ENCODE measurements at places on chromosomes 2 and 18.

DNA sequence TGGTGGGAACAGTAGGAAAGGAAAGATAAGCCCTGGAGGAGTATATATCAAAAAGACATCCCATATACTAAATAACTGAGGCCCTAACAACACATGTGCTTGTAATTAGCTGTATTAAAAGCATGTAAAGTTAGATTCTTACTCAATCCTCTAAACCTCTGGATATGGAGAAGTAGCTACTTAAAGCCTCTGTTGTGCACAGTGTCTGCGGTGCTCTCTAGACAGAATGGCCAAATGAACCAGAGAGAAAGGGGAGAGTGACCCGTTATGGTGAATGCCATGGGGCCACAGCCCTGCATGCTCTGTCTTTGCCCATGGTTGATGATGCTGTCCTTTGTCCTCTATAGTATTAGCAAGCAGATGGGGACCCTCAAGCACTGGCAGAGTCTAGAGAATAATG is 104.4 kb upstream of the SLC8A1 start:
- no peak for DNase-seq

DNA sequence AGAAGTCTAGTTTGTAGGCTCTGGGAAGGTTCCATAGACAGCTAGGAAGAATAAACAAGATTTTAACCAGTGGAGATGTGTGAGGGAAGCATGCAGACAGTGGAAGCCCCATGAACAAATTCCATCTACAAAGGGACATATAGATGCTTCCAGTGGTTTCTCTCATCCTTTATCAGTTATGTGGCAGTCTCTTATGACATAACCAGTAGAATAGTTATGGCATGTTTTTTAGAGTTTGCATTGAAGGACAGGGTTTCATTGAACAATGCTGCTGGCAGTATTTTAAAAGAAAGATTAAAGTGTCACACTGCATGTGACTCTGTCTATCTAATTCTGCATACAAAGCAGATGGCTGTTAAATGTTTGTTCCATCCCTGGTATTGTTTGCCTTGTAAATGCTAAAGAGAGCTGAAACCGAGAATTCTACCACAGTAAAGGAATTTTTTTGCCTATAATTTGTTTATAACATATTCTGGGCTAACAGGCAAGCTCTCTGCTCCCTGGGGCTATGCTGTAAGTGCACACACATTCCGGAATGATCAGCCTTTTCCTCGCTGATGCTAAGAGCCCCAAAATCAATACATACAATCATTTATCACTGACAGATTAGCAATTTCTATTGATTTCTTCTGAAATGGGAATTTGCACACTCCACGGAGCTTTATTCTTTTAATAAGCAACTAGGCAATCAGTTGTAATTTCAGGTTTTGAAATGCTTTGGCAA is 76.8 kb upstream of the PELI1 start:
- no peak for DNase-seq

GRCh38 chr18:57780706-57781347 is 22.3 kb downstream of the ATP8B1 start:
- DNase-seq, result no peak

- no peak for DNase-seq
Observed at GRCh38 chr2:113010088-113010487, 4.8 kb downstream of the IL36A start.

DNA sequence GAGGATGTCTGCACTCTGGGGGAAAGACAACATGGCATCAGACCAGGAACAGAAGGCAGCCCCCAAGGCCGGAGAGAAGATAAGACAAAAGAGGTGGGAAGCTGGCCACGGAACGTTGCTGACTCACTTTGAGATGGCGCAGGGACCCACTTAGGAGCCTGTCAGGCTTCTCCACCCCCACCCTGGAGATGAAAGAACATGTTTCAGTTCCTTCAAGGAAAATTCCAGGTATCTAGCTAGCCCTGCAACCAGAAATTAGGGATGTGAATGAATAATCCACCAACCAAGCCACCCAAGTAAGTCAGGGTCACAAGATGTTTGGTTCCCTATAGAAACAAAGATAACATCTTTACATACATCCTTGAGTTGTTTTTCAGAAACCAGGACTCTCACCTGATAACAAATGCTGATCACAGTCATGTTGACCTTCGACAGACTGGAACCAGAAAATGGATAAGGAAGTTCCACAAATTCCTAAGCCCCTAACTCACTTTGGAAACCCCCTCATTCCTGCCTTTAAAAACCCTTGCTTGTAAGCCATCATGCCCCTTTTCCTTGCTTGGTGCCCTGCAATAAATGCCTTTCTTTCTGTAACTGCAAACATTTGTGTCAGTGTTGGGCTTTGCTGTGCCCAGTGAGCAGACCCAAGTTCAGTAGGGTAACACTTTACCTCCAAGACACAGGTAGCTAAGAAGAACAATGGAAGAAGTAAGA is 31.9 kb downstream of the PSTPIP2 start:
- DNase-seq, result no peak

DNA sequence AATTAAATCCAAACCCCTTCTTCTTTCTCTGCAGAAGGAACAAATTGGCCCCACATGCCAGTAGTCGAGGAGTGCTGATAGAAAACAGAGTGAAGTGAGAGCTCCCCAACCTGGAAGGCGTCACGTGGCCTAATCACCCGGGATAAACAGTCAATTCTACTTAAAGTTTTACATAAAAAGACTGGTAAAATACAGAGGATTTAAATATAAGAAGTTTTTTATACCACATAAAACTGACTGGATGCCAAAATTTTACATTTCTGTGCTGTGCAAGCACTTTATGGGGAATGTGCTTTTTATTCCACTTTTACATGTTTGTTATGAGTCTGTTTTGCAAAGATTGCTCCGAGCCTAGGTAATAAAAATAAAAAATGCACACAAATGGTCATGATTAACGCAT is 1586.8 kb upstream of the ACVR2A start:
- no peak for DNase-seq

DNA sequence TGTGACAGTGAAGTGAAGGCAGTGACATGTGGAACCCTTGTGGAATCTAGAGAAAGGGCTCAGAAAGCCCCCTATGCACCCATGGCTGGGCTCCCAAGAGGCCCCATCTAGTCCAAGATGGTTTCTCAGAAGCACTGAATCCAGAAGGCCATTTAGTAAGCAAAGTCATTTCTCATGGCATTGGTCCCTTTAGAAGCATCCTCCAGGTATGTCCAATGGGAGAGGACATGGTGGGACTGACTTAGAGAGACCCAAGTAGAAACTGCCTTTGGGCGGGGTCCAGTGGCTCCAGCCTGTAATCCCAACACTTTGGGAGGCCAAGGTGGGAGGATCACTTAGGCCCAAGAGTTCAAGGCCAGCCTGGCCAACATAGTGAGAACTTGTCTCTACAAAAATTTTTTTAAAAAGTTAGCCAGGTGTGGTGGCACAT is 72.5 kb upstream of the RMDN2 start:
- no peak for DNase-seq

- no peak for DNase-seq
Observed at GRCh38 chr2:7866825-7867224, 815.0 kb upstream of the ID2 start.

DNA sequence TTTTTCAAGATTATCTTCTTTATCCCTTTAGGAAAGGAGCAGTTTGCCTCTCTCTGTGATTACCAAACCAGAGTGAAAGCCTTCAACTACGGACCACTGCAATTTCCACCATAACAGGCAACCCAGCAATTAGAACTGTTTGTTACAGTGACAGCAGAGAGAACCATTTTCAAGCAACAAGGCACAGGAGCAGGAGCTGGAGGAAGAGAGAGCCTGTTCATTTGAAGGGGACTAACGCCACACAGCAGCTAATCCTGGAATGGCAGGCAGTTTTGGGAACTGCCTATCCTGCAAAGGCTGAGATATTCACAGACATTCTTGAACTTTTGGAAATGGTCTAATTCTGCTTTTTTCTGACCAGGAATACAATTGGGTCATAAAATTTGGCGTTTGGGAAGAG is 1541.9 kb upstream of the PIK3C3 start:
- no peak for DNase-seq

- no peak for DNase-seq
Observed at GRCh38 chr2:172333235-172333977, 94.0 kb upstream of the ITGA6 start.

DNA sequence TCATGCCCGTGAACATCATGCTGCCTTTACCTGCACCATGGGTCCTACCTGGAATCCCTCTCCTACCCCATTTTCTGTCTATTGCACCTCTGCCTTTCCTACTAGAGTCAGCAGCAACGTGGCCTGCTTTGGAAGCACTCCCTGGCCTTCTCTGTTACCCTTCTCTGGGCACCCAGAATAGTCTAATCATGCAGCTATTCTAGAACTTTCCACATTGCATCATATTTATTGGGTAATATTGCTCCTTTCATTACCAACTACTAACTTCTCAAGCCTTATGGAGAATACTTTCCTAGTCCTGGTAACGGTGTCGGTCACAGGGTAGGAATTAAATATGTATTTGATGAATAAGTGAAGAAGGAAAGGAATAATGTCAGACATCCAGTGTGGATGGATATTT is 33.3 kb upstream of the CREG2 start:
- DNase-seq, result no peak

DNA sequence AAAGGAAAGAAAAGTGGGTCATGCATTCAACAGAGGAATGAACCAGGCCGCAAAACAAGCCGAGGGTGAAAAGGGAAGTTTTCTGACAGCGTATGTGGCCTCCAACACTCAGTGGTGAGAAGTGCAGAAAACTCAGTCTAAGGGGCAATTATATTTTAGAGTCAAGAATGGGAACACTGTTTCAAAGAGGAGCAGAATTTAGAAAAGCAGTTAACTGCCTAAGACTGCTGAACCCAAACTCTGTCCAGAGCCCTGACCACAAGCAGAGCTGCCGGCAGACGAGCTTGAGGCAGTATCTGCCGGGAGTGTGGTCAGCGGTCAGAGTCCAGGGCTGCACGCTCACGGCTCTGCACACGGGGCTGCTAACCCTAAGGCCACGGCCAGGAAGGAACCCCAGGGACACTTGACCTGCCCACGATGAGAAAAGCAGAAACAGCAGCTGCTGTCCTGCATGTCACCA is 347.0 kb upstream of the ID2 start:
- no peak for DNase-seq

- no peak for DNase-seq
Observed at GRCh38 chr2:136255648-136256461, 137.9 kb upstream of the CXCR4 start.

- DNase-seq, result no peak
Observed at GRCh38 chr18:12911929-12912703, 28.1 kb upstream of the PTPN2 start.

GRCh38 chr2:225013425-225014365 is 28.6 kb downstream of the DOCK10 start:
- DNase-seq, result no peak

- DNase-seq, result no peak
Observed at GRCh38 chr2:131127981-131128380, 22.8 kb downstream of the PLEKHB2 start.

Measured in effector memory CD4-positive, alpha-beta T cell (primary cell).